Activated CD8-positive, alpha-beta memory T cell treated with anti-CD3 and anti-CD28 coated beads, Interleukin-2, amount 50 U/mL, for 48 hours (primary cell): ENCODE measurements at places on chromosomes 6 and 20.
A peak's percentile ranks its signal among the peaks of the same experiment; 100 is the strongest.

- DNase-seq, result no peak
These were observed 386.5 kb upstream of the ID4 start for GRCh38 chr6:19450651-19451050.

DNA sequence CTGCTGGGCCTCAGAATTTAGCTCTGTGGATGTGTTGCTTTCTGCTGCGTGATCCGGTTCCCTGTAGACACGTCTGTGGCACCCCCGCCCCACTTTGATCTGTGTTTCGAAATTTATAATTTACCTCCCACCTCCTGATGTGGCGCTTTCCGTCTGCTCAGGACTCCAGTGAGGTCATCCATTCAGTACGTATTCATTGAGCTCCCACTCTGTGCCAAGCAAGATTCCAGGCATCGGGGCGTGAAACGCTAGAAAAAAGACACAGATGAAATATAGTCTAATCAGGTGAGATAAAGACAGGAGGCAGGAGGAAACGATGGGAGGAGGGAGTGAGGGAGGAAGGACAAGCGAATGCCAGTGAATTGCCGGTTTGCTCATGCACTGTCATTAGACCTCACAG, 431.9 kb upstream of the SULF2 start:
- no peak for DNase-seq

DNA sequence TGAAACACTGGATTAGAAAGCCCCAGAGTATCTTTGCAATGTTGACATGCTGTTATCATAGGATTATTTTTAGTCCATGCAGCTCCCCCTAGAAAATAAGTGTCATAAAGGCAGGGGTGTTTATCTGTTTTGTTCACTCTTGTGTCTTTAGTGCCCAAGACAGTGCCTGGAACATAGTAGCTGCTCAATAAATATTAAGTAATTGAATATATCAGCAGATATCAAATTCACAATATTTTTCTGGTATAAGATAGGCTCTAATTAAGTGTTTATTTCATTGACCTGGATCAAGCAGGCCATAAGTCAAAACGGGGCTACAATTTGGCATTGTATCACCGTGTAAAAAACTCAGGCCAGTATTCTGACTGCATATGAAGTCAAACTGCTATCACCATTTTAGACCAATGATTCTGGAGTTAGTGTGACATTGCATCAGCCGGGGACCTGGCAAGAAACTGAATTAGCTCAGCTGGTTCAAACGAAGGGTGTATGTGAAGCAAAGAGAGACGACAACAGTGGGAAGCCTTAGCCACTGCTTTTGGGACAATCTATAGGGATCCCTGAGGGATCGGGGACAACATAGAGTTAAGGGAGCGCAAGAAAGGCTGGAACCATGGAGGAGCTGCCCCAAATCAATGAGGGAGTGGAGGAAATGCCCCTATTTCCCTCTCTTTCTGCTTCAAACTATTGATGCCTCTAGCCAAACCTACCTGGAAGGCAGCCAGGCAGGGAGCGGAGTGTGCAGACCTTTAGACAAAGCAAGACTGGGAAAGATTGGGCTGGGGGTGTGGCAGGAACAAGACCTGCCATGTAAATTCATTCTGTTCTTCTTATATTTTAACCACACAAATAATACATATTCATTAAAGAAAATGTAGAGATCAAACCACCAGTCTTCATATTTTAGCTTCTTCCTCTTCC, 112.2 kb downstream of the PLEKHG1 start:
- DNase-seq, result no peak

GRCh38 chr6:138503881-138504680, 4.8 kb upstream of the NHSL1 start:
- DNase-seq, result no peak

DNA sequence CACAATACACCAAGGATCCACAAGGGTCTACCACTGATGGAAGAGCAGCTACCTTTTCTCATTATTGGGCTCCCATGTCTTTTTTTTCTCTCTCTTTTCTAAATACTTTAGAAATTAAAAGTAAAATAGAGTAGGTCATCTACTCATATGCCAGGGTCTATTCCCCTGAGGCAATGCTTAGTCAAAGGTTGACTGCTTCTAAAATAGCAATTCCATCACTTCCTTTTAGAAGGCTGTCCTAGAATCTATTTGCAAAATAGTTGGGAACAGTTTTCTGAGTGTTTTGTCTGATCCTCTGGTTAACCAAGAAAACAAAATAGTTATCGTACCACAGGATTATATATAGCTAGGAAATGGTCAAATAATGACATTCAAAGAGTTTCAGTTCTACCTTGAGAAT, 174.1 kb downstream of the COL21A1 start:
- no peak for DNase-seq

GRCh38 chr6:164827537-164827936, 481.9 kb downstream of the C6orf118 start:
- no peak for DNase-seq

- no peak for DNase-seq
These were observed 33.3 kb upstream of the THEMIS start for GRCh38 chr6:127933852-127934840.

DNA sequence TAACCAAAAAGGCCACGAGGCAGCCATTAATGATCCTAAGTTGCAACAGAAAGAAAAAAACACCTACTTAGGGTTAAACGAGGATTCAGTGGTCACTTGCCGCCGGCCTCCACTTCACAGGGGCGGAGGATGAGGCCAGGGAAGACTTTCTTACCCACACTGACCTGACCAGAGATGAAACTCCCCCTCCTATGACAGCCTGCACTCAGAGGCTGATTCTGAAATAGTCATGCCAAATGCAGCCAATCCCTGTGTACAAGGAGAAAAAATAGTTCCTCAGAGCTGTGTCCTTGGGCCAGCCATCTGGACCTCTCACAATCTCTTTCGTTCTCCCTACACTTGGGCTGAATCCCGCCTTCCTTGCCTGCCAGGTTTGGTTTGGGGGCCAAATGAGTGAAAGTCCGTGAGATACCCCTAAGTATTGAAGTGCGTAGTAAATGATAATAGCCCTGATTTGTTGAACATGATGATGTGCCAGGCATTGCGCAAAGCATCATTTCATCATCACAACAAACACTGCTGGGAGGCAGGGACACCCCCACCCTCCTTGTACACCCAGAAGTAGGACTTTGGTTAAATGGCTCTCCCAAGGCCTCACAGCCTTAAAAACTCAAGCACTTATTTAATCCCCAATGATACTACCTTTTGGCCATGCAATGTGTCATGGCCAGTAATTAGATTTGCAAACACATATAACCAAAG, 3.2 kb upstream of the IRF4 start:
- no peak for DNase-seq

DNA sequence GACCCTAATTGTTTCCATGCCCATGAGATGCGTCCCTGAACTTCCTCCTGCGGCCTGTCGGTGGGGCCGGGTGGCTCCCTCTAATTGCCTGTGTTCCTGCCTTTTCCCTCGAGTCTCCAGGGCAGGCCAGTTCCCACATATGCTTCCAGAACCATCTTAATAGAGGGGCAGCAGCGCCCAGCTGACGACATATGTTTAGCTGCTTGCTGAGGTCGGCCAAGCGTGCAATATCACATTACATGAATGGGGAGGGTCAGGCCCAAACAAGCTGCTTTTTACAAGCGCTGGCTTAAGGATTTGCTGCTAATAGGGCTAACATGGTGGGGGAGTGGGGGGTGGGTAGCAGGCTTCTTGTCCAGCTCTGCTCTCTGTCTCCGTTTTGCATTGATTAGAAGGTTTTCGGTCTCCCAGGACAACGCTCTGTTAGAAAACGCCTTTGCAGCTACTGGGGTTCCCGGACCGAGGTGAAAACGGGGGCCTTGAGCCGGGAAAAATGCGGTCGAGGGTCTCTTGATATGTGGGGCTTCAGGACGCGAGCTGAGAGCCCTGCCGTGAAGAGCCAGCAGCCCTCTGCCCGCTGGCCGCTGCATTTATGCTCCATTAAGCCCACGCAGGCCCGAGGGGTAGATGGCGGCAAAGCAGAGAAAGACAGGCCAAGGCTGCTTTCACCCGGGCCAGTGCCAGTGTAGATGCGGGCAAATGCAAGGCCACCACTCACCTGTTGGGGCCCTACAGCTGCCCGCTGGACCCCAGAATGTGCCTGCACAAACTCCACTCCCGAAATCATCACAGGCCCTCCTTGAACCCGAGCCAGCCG, 308.5 kb downstream of the BMP7 start:
- no peak for DNase-seq

DNA sequence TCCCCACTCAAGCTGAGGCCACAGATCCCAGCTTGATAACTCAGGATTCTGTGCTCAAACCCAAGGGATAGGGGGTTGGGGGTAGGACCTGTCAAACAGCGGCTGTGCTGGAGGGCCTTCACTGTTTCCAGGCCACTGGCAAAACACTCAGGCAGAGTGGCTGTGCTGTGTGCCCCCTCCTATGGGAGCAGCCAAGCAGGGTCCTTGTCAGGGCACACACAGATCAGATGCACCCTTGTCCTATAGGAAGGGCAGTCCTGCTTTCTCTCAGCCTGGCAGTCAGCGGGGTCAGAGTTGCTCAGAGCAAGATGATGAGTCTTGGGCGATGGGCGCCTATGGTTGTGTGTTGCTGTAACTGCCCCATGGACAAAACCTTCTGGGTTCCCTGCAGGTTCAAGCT, 554.8 kb downstream of the TBC1D32 start:
- no peak for DNase-seq

DNA sequence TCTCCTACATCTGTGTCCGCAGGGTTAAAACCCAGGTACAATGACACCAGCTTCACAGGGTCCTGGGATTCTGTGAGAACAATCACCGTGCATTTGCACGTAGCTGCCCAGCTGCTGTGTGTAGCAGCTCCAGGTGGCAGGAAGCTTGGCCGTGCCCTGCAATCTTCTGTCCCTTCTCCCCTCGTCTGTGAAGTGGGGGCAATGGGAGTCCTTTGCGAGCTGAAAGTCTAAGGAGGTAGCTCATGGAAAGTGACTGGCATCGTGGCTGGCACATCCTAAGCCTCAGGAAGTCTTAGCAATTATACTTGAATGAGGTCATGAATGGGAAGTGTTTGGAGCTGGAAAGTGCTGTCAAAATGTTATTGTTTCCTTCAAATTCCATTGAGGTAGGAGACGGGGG, 137.1 kb downstream of the SMOC2 start:
- no peak for DNase-seq

- DNase-seq, result no peak
These were observed 24.1 kb downstream of the IL17A start for GRCh38 chr6:52210227-52210626.

DNA sequence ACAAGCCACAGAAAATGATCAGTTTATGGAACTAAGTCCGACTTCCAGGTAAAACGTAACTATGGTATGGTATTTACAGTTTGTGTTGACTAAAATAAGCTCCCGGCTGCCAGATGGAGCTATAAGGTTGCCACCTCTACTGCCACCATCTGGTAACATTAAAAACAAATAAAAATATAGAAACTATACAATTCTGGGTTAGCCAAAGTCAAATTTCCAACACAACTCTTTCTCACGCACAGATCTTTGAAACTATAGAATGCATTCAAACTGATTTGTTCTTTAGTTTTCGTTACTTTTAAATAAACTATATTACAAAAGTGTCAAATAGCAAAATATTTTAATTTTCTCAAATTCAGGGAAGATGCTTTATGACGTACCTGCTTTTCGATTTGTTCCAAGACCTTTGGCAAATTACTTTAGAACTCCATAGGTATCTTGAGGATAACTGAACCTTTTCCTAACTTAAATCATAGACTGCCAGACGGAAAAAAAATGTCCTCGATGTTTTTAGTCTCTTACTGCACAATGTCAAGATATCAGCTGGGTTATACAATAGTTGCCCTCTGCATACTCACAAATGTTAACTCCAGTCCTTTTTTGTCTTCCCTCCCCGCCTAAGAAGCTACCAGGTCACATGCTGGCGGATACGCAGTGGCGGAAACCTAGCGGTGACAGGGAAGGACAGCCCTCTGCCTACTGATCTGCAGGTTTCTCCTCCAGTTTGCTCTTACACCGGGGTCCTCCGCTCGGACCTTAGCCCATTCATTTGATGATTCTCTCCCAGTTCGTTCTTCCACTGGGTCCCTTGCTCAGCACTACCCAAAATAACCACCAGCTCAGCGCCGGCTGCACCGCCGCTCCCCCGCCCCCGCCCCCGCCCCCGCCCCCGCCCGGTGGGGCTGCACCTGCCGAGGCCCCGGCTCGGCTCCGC, 888 bp downstream of the SLC17A5 start:
- DNase-seq, result peak; percentile 78

- DNase-seq, result no peak
These were observed 966.6 kb downstream of the HACE1 start for GRCh38 chr6:103893141-103893581.

DNA sequence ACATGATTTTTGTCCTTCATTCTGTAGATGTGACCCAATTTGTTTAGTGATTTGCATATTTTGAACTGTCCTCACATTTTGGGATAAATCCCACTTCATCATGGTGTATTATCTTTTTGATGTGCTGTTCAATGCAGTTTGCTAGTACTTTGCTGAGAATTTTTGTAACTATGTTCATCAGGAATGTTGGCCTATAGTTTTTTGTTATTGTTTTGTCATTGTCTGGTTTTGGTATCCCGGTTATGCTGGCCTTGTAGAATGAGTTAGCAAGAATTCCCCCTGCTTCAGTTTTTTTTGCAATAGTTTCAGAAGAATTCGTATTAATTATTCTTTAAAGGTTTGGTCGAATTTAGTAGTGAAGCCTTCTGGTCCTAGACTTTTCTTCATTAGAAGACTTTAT, 11.9 kb downstream of the KIF25 start:
- no peak for DNase-seq

GRCh38 chr6:169324656-169325459, 71.2 kb upstream of the THBS2 start:
- no peak for DNase-seq

DNA sequence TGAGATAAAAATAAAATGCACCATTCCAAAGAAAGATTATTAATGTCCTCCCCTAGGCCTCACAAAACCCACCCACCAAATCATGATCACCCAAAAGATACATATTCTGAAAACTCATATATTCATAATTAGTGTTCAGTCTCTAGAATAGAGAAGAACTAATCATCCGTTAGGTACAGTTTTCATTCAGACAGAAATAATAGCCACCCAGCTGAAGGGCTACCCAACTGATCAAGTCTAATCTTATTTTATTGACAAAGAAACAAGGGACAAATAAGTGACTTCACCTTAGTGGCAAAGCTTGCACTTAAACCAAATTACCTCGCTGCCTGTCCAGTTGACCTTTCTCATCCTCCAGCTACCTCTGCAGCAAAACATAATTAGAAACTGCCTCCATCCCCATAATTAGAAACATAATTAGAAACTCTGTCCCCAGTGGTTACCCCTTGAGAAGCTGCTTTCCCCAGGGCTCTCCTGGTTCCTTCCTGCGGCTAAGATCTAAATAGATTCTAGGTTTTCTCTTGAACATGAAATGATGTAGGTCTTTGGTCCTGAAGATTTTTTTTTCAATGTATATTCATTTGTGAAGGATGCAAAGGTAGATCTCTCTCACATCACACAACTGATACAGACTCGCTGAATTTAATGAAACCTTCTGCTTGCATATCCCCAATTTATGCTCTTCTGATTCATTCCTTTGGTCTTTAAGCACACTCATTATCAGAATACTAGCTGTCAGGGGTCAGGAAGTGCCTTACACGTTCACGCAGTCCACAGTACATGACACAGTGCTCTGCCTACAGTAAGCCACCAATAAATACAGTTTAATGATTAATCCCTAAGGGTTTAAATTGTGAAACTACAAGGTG, 46.3 kb downstream of the HBS1L start:
- DNase-seq, result no peak
